Heart right ventricle (tissue), 16 donors: ENCODE measurements at places on chromosomes 4 and X.

- no peak overlapping the region for H3K27ac ChIP-seq
- H3K4me1 ChIP-seq: peaks cover 14% of the 10 kb centered on the region
- H3K27me3 ChIP-seq: no peaks in the 10 kb centered on the region
- no peak for DNase-seq
- H3K4me3 ChIP-seq: no peak overlapping the region
- no peaks in the 10 kb centered on the region for H3K36me3 ChIP-seq
Measured at GRCh38 chr4:112861691-112862674, 187.5 kb upstream of the ANK2 start.

DNA sequence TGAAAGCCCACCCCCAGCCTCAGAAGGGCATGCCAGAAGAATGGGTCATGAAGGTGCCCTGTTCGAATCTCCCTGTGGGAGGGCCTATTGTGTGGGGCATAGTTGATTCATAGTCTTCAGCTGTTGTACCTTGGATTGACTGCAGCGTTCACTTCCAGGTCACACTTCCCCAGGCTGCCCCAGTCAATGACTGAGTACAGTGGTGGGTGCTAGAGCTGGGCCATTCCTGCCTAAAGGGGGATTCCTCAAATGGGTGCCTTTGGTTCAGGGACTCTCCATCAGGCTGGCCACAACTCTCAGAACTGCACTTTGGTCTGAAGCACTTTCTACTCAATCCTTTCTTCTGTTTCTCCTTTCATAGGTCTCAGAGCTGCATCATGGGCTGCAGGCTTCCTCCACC lies 35.0 kb upstream of the RASGEF1B start:
- no peak overlapping the region for H3K27ac ChIP-seq
- peaks cover 12% of the 10 kb centered on the region for H3K4me1 ChIP-seq
- no peak overlapping the region for H3K4me3 ChIP-seq
- H3K27me3 ChIP-seq: no peaks in the 10 kb centered on the region
- no peak for DNase-seq

- H3K4me1 ChIP-seq: peaks cover 7% of the 10 kb centered on the region
- DNase-seq: no peak
- no peaks in the 10 kb centered on the region for H3K27me3 ChIP-seq
Measured at GRCh38 chrX:41442824-41443550, 4.2 kb upstream of the NYX start.

DNA sequence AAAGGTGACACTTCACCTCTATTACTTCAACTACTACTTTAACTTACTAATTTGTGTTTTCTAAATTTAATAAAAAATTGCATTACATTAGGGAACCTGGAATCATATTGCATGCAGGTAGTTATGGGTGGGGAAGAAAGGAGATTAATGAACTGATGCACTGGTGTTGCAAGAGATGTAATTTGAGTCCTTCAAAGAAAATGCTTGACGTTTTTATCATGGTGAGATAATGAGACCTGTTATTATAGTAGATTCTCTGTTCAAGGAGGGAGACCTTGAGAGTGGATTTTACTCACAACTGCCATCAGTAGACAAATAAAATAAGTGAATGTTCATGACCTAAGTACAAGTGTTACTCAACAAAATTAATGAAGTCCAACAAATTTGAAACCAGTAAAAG lies 26.4 kb upstream of the MED14 start:
- H3K36me3 ChIP-seq: no peaks in the 10 kb centered on the region
- no peak for DNase-seq
- H3K4me1 ChIP-seq: no peaks in the 10 kb centered on the region
- H3K27ac ChIP-seq: no peak overlapping the region
- no peaks in the 10 kb centered on the region for H3K27me3 ChIP-seq

GRCh38 chr4:36165631-36166005 lies 78.7 kb downstream of the ARAP2 start:
- H3K27me3 ChIP-seq: no peaks in the 10 kb centered on the region
- H3K36me3 ChIP-seq: no peaks in the 10 kb centered on the region
- no peak overlapping the region for H3K4me3 ChIP-seq
- no peak overlapping the region for H3K27ac ChIP-seq
- no peaks in the 10 kb centered on the region for H3K4me1 ChIP-seq
- DNase-seq: no peak
